ENCODE measurements at places on chromosomes 16 and 17. TPM values are rescaled to one million over a fixed set of nuclear protein-coding genes. Genes with fewer than 3 reads are reported as not detected.

DNA sequence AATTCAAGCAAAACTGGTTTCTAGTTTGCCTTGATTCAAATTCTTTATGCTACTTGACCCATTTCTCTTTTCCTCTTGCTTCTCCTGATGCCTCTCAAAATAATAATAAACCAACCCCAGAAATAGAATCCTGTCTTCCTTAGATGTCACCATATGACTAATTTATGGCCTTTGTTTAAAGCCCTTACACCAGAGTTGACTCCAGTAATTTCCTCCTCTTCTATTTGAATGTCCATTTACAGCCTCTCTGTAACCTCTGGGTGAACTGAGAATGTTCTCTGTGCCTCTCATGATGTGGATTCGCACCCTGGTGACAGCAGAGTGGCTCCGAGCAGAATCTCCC is 31.5 kb downstream of the ZFHX3 start:
- DNase-seq, result no peak

DNA sequence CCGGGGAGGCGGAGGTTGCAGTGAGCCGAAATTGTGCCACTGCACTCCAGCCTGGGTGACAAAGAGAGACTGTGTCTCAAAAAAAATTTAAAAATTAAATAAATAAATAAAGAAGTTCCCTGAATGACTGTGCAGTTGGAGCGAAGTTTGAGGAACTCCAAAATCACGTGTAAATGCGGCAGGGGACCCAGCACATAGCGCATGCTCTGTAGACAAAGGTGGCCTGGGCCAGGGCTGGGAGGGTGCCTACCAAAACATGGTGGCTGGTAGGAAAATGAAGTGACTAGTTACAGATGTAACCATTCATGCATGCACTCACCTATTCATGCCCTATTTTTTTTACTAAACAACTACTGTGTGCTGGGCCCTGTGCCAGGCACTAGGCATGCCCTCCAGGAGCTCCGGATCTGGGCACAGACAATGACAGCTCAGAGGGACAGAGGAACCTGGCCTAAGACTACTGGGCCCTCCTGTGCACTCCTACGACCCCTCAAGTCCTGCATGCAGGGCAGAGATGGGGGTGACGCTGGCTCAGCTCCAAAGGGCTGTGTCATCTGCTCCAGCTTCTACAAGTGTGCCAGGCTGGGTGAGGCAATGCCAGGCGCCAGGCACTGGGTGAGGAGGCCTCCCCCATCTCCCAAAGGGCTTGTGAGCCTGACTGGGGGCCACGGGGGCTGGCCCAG is 65.3 kb downstream of the RMI2 start:
- no peak for DNase-seq

- DNase-seq, result no peak
These were observed at the start of gene SEZ6L2 for GRCh38 chr16:29899516-29900101. Gene SEZ6L2, minus strand, starts transcription at chr16:29899550. Its CDS starts 531 bp downstream, at chr16:29899019.

DNA sequence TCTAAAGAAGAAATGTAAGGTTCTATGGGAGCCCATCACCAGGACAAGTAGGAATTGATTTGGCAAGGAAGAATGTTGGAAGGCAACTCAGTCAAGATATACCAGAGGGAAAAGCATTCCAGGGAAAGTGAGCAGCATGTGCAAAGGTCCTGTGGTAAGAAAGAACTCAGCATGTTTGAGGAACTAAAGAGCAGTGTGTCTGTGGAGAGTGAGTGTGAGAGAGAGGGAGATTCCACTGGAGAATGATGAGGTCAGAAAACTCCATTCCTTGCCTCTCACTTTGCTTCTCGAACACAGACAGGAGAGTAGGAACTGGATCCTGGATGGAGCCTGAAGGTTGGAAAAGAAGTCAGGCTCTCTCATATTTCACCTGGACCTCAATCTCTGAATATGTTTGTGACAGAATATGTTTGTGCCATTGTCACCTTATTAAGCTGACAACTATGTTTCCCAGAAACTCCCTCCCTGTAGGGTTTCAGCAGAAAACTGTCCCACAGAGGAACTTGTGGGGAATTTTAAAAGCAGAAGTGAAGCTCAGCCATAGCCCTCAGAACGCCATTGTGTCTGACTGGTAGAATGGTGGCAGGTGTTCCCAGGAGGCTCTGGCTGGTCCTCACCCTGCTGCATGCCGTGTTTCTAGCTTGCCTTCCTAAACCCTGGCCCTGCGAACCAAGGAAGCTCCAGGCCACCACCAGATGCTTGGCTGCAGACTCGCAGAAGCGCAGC is 382.4 kb upstream of the XYLT1 start:
- no peak for DNase-seq

- no peak for DNase-seq
These were observed 28.9 kb upstream of the FBXW10B start for GRCh38 chr17:15648386-15648785.

DNA sequence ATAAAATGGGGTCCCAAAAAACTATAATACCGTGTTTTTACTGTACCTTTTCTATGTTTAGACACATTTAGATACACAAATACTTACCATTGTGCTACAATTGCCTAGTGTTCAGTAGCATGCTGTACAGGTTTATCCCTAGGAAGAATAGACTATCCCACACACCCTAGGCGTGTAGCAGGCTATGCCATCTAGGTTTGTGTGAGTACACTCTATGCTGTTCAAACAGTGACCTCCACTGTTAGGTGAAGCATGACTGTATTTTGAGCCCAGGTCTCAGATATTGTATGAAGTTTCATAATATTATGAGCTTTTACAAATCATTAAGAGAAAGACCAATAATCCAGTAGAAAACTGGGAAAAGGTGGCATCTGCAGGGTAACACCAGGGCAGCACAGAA is 23.6 kb downstream of the MILR1 start:
- DNase-seq, result no peak

Gene SLC47A2
- not detected for total RNA-seq
